ENCODE measurements at places on chromosomes 12 and 14.
A peak's percentile ranks its signal among the peaks of the same experiment; 100 is the strongest.

- no peak for DNase-seq
Measured at GRCh38 chr12:24822121-24822899, 126.6 kb downstream of the BCAT1 start.

DNA sequence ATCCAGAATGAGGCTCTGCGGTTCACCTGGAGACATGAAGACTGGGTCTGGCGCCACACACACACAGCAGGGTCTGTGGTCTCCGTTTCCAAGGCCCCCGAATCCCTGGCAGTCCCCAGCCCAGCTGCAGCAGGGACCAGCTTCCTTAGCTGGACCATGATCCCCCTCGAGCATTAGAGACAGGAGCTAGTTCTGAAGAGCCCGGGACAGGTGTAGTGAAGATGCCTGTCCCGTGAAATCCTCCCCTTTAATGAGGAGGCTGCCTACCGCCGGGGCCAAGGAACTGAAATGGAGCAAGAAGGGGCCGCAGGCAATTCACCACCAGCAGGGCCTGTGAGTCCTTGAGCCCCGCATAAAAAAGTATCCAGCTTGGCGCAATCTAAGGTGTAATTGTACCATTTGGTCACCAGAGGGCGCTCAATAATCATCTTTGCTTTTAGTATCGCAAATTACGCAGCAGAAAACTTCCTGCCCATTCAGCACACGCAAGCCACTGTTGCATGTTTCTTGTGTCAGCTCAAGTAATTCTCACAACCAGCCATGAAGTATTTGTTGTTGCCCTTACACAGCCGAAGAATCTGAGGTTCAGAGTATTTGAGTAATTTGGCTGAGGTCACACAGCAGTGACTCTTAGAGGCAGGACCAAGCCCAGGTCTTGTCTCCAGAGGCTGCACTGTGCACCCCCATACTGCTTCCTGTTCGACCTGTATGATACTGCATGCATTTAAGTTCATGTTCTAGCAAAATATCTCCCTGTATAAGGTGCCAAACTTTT, 54.3 kb upstream of the PPP2R5C start:
- DNase-seq, result peak; percentile 60

GRCh38 chr12:102816816-102817434, 100.1 kb downstream of the PAH start:
- DNase-seq, result peak; percentile 4

DNA sequence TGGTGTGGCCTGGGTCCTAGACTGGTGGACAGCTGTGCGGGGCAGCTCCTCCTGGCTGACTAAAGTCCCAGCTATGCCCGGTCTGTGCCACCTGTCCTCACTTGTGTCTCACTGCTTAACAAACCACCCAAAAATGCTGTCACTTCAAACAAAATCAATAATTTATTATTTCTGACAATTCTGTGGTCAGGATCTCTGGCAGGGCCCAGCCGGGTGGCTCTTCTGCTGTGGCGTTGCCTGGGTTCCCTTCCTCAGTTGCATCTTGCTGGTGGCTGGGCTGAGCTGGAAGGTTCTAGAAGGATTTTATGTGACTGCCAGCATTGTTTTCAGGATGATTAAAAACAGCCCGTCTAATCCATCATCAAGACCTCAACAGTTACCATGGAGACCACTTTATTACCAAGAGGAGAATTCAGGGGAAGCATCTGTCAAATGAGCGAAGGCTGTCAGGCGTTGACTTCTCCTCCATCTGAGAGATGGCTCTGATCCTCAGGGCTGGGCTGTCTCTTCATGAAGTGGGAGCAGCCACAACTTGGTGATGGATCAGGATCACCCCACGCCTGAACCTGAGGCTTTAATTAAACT, 280.6 kb upstream of the SFSWAP start:
- DNase-seq, result no peak

- no peak for DNase-seq
Measured at GRCh38 chr12:5556033-5556614, 124.2 kb downstream of the NTF3 start.

DNA sequence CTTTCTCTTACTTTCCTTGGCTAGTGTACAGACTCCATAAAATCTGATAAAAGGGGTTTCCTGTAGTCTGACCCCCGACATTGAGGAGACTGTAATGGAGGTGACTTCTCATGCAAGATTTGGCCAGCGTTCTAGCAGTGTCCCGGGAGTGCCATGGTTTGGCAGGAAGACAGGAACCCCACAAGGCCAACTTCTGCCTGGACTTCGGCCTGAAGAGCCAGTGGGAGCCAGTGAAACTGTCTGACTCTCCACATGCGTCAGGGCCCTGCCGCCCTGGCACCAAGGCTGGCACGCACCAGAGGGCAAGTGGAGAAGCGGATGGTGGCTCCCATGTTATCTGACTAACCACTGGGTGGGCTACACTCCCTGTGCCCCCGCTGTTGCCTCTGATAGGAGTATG, 70.5 kb downstream of the TMEM260 start:
- DNase-seq, result no peak

DNA sequence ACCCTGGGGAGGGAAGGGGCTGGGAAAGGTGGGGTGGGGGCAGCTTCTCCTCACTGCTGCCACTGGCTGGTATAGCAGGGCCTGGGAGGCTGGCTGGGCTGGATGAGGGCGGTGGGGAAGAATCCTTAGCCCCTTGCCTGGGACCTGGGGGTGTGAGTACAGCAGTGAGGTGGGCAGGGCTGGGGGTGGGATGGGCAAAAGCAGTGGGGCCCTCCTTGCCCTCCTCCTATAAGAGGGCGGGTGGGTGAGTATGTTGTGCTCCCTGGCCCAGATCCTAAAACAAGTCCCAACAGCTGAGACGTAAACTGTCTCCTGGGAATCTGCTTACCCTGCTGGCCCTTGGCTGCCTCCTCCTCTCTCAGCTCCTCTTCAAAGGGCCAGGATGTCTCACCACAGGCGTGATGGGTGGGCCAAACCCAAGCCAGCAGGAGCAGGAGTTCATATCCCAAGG, 2.2 kb downstream of the NCKAP5L start:
- no peak for DNase-seq

GRCh38 chr12:13119826-13120225, 16.4 kb upstream of the GSG1 start:
- no peak for DNase-seq

GRCh38 chr12:3632754-3633153, 120.2 kb downstream of the CRACR2A start:
- DNase-seq, result no peak

GRCh38 chr12:94706250-94706661, 55.9 kb upstream of the TMCC3 start:
- no peak for DNase-seq

DNA sequence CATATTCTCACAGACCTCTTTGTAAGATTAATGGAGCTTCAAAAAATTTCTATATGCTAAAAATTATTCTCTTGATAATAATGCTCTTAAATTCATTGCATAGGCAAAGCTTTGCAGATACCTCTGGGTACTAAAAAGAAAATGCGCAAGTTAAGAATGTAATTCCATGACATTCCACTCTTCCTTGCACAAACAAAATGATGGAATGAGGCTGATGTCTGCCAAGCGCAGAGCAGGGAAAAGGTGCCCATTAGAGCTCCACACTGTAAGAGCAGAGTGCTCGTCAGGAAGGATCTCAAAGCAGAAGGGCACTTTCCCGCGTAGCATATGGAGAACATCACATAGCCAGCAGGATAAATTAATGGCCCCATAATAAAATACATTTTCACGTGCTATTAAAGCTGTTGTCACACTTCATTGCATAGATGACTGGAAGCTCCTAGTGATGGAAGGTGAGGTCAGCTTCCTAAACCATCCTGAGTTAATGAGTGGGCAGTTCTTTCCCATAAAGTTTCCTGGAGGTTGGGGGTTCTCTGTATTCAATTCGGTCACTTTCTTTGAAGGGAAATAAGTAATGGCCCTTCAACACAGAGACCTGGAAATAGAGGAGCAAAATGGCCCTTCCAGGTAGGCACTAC, 1058.9 kb downstream of the GALC start:
- no peak for DNase-seq

DNA sequence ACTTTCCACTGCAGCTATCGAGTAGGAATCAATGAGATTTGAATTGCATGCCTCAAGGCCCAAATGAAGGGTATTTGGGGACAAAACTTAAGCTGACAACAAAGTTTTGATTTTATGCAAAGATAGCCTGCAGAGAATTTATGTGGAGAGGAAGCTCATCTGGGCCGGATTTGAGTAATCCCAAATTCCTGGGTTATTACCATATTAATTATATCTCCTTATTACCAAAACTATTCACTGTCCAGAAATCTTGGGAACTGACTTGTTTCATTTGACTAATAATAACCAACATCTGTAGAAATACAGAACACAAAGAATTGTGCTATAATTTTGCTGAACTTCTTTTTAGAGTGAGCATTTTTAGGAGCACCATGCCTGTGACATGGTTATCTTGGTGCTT, 70.4 kb downstream of the KITLG start:
- DNase-seq, result no peak

- peak; percentile 5 for DNase-seq
Measured at GRCh38 chr14:79661752-79662151, 549.6 kb downstream of the DIO2 start.

- DNase-seq, result no peak
Measured at GRCh38 chr12:47370421-47370820, 290.7 kb upstream of the AMIGO2 start.

GRCh38 chr12:62129291-62129690, 130.9 kb upstream of the USP15 start:
- no peak for DNase-seq

DNA sequence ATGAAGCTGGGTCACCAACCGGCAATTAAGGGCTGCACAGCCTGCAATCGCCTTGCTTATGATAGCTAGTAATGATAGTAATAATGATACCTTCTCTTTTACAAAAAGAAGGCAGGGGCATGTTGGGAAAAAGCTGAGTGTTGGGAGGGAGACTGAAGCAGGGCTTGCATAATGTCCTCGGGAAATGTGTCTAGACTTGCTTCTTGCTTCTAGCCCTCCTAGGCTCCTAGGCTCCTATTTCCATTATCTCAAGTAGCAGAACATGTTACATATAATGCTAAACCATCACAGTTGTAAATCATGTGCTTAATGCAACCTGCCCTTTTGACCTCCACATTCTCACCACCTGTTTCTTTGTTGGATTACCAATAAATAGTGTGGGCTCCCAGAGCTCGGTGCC, 18.7 kb downstream of the RERGL start:
- no peak for DNase-seq

DNA sequence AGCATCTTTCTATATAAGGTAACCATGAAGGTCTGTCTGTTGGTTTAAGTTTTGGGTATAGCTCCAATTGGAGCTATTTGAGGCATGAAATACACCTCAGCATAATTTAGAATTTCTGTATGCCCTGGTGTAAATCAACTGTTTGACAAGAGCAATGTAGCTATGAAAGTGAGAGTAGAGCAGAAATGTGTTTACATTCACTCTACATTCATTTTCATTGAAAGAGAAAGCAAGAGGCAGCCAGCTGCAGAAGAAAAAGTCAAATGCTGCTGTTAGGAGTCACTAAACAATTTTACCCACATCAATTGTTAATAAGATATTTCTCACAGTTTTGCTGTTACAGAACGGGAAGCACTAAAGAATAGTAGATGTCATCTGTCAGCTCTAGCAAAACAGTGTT, 252.5 kb downstream of the SLC6A15 start:
- DNase-seq, result no peak

- no peak for DNase-seq
Measured at GRCh38 chr14:67950386-67950785, 130.8 kb downstream of the RAD51B start.

DNA sequence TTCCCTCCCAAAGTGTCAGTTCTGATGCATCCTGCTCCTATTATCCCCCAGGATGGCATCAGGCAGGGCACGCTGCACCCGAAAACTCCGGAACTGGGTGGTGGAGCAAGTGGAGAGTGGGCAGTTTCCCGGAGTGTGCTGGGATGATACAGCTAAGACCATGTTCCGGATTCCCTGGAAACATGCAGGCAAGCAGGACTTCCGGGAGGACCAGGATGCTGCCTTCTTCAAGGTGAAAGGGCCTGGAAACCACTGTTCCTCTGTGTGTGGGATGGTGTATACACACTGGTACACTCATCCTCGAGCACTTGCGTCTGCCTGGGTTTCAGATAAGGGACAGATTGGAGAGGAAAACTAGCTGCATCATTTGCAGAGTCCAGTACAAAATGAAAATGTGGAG, 1.0 kb downstream of the IRF9 start:
- DNase-seq, result no peak

GRCh38 chr12:105835580-105836241, 303.0 kb downstream of the NUAK1 start:
- no peak for DNase-seq

DNA sequence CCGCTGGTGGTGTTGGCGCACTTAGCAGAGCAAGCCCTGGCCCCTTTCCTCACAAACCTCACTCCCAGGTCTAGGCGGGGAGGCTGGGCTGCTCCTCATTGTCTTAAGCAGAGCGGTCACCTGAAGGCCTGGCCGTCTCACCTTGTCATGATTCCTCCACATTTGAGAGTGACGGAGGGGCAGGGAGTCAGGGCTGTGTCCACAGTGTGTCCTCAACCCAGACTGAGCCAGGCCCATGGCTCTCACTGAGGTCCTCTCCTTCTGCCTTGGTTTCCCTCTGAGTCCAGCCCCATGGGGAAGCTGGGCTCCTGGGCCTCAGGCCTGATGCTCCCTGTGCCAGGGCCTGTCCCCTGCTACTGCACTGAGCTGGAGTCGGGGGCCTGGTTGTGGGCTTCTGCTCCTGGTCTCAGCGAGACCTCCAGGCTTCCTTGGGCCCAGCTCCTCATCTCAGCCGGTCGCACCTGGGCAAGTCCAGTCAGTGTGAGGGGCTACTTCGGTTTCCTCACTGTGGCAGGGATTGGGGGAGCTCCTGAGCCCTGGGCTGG, 44.9 kb downstream of the KRT80 start:
- DNase-seq, result no peak

- DNase-seq, result no peak
Measured at GRCh38 chr14:36845356-36846012, 183.8 kb downstream of the PAX9 start.

GRCh38 chr14:49516286-49516685, 69.9 kb downstream of the RPS29 start:
- no peak for DNase-seq

DNA sequence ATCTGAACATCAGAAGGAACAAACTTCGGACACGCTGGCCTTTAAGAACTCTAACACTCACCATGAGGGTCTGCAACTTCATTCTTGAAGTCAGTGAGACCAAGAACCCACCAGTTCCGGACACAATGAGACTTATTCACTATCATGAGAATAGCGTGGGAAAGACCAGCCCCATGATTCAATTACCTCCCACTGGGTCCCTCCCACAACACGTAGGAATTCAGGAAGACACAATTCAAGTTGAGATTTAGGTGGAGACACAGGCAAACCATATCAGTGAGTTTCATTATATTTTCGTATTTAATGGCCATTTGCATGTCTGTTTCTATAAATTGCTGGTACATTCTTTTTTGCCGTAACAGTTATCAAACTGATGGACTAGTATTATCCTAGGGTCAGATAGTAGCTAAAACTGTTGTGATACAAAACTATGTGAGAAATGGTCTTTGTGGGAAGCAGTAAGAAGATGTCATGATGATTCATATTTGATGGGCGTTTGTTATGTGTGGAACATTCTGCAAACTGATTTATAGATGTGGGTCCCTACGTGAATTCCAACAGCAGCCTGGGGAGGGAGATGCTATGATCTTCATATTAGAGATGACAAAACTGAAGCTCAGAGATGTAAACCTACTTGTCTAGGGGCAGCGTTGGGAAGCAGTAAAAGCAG, 282.4 kb upstream of the TMEM132C start:
- no peak for DNase-seq
